KG1 (cell line): ENCODE measurements at places on chromosomes 4 and X.
A peak's percentile ranks its signal among the peaks of the same experiment; 100 is the strongest.

DNA sequence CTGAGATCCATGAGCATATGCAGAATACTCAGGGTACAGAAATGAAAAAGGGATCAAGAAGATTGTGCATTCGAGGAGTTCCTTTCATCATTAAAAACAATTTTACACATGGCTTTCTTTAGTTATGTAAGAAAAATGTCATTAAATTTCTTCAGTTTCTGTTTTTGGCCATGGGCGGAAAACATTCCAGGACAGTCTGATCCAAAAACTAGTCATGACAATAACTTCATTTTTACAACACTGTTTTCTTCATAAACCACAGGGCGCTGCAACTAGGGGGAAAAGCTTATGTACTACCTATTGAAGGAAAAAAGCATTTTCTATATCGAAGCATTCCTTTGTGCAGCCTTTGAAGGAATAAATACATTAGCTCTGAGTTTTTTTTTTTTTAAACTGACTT lies 28.2 kb downstream of the IL13RA1 start:
- no peak for DNase-seq

DNA sequence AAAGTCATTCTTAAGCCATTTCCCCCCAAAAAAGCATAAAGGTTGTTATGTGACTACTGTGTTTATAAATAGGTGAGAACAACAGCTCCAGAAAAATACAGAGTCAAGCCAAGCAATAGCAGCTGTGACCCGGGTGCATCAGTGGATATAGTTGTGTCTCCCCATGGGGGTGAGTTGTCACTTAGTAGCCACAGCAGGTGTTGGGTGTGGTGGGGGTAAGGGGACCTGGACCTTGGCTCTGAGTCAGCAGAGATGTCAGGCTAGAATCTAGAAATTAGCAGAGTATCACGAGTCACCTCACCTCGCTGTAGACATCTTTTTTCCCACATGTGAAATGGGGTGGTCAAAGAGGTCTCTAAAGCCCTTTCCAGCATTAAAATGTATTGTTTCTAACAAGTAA lies 42.4 kb downstream of the MOSPD2 start:
- DNase-seq, result no peak

GRCh38 chr4:88698519-88698918 lies 890 bp upstream of the NAP1L5 start:
- no peak for DNase-seq

DNA sequence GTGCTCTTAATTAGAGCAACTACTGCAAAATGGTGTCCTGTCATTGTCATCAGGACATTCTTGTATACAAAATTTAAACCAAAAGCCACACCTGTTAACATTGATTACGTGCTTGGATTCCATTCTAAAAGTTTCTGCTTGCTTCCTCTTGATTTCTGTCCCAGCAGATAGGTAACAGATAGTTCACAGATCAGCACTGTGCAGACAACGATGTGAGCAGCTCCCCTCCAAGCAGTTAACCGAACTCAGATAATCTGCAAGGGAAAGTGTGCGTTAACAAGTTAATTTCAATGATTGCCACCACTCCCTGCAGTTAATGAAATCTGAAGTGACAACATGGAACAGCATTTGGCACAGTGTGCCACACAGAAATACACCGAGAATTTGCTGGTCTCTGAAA lies 54.4 kb upstream of the RELL1 start:
- DNase-seq, result no peak

DNA sequence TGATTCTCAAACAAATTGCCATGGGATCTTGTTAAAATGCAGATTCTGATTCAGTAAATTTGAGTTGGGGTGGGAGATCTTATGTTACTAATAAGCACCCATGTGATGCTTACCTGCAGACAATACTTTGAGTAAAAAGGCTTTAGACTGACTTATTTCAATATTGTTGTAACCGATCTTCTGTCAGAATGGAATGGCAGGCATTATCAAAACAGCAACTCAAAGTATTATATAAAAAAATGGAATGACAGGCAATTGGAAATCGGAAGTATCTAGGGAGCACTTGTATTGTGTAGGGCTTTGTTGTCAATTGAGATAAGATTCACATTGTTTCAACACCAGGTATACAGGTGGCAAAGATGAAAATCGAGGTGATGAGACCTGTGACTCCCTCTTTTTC lies 67.5 kb downstream of the C4orf33 start:
- no peak for DNase-seq

DNA sequence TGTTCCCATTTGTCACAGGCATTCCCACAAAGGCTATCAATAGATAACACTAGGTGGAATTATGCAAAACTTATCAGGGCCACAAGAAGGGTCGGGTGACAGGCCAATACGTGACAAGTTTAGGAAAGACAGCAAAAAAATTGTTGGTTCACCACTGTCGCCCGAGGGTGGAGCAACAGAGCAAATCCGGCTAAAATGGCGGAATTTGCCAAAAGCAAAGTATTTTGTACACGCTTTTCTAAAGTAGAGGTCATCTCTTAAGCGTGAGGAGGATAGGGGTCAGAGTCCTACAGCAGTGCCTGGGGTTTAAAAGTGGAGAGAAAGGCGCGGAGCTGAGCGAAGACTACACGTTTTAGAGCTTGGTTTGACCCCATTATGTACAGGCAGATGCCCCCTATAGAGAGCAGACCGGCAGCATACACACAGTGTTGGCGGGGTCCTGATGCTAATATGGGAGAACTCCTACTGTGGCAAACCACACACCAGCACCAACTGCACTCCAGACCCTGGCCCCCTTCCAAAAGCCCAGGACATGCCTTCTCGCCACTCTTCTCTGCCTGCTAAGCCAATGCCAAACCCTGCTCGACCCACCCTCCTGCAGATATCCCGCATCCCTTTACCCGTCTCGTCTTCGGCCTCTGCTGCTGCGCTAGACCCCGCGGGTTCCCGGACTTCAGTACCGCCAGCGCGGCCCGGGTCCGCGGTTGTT lies 733 bp downstream of the CCNA2 start:
- peak; percentile 77 for DNase-seq

DNA sequence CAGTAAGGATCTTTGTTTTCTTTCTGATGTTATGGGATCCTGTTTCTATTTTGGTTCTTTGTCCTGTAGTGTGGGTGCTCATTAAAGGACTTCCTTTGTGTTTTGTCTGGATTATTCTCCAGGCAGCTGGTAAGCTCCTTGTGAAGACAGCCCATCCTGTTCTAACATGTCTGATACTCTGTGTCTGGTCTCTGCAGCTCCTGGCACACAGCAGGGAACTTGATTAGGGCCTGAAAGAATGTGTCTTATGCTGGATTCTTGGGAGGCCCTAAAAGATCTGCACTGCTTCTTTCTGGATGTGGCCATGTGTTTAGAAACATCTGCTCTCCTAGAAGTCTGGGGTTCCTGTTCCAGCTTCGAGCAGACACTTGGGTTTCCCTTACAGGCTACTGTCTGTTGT lies 38.1 kb upstream of the ATXN3L start:
- no peak for DNase-seq

DNA sequence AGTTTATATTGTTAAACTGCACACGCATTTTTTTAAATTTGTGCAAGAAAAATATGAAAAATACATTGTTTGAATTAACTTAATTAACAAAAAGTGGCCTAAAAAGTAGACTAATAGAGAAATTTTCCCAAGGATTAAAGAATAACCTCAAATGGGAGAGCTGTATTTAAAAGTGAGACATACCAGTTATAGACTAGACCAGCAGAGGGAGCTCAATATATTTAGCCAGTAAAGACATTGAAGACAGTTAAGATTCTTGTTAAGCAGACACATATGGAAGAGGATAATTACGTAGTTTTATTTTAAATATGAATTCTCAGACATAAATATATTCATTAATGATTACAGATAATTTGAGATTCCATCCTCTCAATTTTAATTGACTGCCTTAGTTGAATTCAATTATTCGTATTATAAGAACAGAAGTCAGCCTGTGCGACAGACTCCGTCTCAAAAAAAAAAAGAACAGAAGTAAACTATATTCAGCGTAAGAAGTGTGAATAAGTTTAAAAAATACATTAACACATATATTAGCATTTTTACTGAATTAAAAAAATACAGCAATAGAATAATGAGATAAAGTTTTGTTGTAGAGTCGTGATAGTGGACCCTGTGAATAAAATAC lies 64.8 kb downstream of the GLRA3 start:
- no peak for DNase-seq

DNA sequence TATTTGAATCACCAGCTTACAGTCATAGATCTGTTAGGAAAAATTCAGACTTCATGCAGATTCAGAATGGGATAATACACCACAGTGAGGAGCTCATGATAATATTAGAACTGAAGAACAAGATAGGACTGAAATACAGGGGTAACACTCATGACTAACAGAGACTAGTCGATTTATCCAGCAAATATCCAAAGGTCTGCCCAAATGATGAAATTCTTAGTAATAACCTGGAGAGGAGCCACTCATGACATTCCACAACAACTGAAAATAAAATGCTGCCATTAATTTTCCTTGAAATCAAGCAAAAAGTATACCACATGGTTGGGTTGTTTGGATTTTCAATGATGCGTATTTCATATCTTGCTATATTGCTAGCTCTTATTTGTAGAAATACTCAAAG lies 903.7 kb upstream of the ADGRL3 start:
- no peak for DNase-seq

DNA sequence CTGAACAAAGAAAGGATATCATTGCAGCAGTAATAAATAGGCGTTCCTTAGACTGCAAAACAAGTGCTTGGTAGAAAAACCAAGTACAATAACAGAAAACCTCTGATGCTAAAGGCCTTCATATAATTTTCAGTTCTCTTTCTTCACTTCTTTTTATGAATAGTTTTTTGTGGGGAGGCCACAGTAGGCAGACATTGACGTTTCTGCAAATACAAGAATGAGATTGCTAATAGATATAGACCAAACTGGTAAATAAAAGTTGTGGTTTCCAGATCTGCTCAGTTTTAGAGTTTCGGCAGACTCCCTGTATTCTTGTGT lies 57.0 kb upstream of the RAP1GDS1 start:
- no peak for DNase-seq

DNA sequence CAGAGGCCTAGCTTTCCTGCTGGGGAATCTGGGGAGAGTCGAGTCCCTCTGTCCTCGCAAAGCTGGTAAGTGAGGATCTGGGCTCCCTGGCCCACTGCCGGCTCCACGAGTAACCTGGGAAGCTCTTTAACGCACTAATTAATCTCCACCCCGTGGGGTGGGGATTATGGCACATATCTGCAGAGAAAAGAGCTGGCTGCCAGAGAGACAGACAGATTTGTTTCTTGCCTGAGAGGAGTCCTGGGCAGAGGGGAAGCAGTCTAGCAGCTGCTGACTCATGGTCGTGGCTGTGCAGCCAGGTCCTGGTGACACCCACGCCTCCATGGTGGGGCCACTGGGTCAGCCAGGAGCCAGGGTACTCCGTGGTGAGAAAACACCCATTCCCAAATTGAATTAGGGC lies 14.0 kb downstream of the SORCS2 start:
- no peak for DNase-seq

DNA sequence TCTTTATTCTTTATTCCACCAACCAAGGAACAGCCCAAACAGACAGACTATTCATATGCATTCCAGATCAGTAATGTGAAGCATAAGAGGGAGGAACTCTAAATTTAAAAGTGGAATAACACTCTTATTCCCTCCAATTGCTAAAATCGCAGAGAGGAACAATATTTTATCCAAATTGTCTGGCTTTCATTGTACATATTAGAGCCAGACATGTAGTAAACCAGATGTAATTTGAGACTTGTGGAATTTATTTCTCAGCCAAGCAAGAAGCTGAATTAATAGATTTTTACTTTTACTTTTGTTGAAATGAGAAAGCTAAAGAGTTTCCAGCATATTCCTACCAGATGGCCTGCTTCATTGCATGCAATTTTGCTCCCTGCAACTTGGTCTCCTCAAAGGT lies 674.6 kb upstream of the SLIT2 start:
- no peak for DNase-seq

DNA sequence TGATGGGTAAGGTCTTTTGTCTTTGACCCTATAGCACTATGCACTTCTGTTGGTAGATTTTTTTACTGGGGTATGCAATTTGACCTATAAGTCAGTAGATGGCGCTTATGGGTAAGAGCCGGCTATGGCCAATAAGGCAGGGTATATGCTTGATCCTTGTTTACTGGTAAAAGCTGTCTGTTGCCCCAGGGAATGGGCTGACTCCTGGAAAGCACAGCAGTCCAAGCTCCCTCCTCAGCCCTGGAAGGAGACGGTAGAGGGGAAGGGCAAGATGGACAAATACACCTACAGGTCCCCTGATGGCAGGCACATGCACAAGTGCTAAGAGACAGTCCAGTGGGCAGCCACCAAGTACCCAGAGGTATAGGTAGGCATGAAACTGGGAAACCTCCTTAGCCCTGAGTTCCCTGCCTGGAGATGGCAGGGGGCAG lies 63.7 kb downstream of the ADAMTS3 start:
- DNase-seq, result no peak

DNA sequence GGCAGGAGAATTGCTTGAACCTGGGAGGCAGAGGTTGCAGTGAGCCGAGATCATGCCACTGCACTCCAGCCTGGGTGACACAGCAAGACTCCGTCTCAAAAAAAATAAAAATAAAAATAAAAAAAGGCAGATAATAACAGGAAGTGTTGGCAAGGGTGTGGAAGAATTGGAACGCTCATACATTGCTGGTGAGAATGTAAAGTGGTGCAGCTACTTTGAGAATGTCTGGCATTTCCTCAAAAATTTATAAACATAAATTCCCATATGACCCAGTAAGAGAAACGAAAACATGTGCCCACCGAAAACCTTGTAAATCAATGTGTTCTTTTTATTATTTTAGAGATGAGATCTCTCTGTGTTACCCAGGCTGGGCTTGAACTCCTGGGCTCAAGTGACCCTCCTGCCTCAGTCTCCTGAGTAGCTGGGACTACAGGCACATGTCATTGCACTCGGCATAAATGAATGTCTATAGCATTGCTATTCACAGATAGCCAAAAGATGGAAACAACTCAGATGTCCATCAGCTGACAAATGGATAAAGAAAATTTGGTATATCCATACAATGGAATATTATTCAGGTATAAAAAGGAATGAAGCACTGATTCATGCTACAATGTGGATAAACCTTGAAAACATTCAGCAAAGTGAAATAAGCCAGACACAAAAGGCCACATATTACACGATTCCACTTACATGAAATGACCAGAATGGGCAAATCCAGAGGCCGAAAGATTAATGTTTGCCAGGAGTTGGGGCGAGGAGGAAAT lies 63.7 kb upstream of the PLAC1 start:
- DNase-seq, result no peak

- DNase-seq, result no peak
These were observed 101.6 kb downstream of the PDE5A start for GRCh38 chr4:119526786-119527550.

DNA sequence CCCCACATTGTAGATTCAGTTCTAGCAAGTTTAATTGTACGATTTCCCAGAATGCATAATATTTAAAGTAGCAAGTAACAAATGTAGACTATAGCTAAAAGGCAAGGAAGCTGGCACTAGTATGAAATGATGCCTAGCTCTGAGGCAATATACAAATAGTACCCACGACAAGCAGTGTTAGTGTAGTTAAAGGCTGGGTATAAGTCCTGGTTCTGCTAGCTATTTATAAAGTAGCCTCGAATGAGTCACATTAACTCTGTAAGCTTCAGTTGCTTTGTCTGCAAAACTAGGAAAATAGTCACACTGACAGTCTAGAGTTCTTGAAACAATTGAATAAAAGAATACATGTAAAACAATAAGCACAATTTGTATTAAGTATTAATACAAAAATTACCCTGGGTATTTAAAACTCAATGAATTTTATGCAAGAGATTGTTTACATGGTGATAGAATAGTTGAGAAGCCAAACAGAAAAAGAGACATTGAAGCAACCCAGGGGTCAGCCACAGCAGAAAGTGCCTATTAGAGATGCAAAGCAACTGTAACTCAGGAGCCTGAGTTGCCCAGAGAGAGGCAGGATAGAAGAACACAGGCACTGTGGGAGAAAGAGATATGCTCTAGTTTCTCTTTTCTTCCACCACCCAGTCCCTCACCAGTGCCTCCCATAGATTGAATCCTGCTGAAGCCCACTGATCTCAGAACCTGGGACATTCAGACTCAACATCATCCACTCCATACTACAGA lies 949.0 kb downstream of the C4orf33 start:
- DNase-seq, result no peak
